ENCODE measurements at places on chromosomes 2 and 18. TPM values are rescaled to one million over a fixed set of nuclear protein-coding genes. Genes with fewer than 3 reads are reported as not detected.

GRCh38 chr2:60295636-60295962, 257.9 kb downstream of the BCL11A start:
- no peak for DNase-seq
- no peak overlapping the region for H3K27ac ChIP-seq
- H3K4me3 ChIP-seq: no peak overlapping the region
- H3K36me3 ChIP-seq: no peaks in the 10 kb centered on the region

Gene INO80B
- 41.9 TPM for total RNA-seq

DNA sequence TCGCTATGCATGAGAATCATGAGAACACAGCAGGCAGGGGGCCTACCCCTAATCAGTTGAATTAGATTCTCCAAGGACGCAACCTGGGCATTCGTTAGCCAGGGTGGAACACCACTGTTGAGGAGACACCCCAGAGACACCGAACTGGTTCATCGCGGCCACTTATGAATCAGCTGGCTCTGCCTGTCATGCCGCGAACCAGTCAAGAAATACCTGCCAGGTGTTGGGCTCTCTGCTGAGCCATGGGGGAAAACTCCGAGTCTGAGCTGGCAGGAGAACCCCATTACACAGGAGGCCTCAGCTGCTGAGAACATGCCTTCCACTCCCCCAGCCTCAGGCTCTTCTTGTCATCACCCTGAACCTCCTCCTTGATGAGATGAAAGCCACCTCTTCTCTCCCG, 184.3 kb downstream of the SMAD7 start:
- H3K4me1 ChIP-seq: peaks cover 18% of the 10 kb centered on the region
- peak overlapping the region; percentile 67 for H3K27ac ChIP-seq
- H3K27me3 ChIP-seq: no peaks in the 10 kb centered on the region
- no peak for DNase-seq
- no peak overlapping the region for H3K4me3 ChIP-seq
- H3K36me3 ChIP-seq: peaks cover 35% of the 10 kb centered on the region

- H3K27me3 ChIP-seq: no peaks in the 10 kb centered on the region
- H3K27ac ChIP-seq: no peak overlapping the region
- H3K36me3 ChIP-seq: peaks cover 70% of the 10 kb centered on the region
- H3K4me3 ChIP-seq: no peak overlapping the region
- peaks cover 3% of the 10 kb centered on the region for H3K4me1 ChIP-seq
These were observed 10.4 kb downstream of the GCC2 start for GRCh38 chr2:108459441-108459840.

DNA sequence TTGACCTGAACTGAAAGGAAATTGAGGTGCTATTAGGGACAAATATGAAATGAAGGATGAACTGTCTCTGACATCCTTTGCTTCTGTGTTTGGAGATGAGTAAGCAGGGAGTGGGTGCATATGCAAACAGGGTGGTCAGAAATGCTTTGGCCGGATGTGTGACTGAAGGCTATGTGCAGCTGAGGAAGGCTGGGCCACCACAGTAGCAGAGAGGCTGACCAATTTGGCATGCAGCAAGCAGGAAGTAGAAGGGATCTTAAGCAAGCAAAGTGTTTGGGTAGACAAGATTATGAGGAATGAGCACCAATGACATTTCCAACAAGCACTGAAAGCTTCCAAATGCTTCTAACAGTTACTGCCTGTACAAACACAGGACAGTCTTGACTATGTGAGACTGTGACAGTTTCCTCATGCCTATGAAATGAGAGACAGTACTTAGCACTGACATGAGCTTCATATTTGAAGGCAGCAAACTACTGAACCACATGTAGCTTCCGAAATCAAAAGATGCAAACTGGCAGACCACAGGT, 3.3 kb upstream of the ACTR3 start:
- H3K27me3 ChIP-seq: no peaks in the 10 kb centered on the region
- H3K4me3 ChIP-seq: peak overlapping the region; percentile 19
- H3K4me1 ChIP-seq: peaks cover 31% of the 10 kb centered on the region
- no peak for DNase-seq
- H3K36me3 ChIP-seq: peaks cover 3% of the 10 kb centered on the region

- peaks cover 5% of the 10 kb centered on the region for H3K36me3 ChIP-seq
- H3K4me3 ChIP-seq: no peak overlapping the region
- peaks cover 8% of the 10 kb centered on the region for H3K27me3 ChIP-seq
- DNase-seq: no peak
- no peak overlapping the region for H3K27ac ChIP-seq
- H3K4me1 ChIP-seq: peaks cover 33% of the 10 kb centered on the region
These were observed 125.1 kb upstream of the TNP1 start for GRCh38 chr2:216984937-216985336.

DNA sequence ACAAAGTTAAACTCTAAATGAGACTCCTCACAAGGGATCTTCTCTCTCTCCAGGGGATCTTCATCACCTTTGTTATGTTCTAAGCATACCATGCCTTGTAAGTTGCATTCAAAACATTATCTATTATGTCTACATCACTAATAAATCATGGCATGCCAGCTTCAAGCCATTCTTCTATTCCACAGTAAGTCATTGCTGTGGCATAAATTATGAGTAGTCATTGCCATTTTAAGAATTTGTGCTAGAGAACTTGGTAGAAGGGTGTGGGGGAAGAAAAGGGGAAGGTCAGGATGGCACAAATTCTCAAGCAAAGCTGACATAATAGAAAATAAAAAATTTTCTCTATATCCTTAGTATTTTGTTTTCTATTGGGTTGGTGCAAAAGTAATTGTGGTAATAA, 33.5 kb downstream of the BARD1 start:
- peaks cover 37% of the 10 kb centered on the region for H3K36me3 ChIP-seq
- no peak for DNase-seq
- no peaks in the 10 kb centered on the region for H3K27me3 ChIP-seq
- no peak overlapping the region for H3K4me3 ChIP-seq
- peaks cover 7% of the 10 kb centered on the region for H3K4me1 ChIP-seq

GRCh38 chr2:120995152-120995551, 259.5 kb downstream of the GLI2 start:
- no peak overlapping the region for H3K4me3 ChIP-seq
- H3K4me1 ChIP-seq: peaks cover 16% of the 10 kb centered on the region
- H3K27ac ChIP-seq: no peak overlapping the region
- no peak for DNase-seq

- peaks cover 1% of the 10 kb centered on the region for H3K4me1 ChIP-seq
- peaks cover 1% of the 10 kb centered on the region for H3K36me3 ChIP-seq
- no peak for DNase-seq
- H3K27me3 ChIP-seq: peaks cover 6% of the 10 kb centered on the region
- no peak overlapping the region for H3K27ac ChIP-seq
- H3K4me3 ChIP-seq: no peak overlapping the region
These were observed 61.4 kb downstream of the XDH start for GRCh38 chr2:31353179-31353578.

Gene FNDC4
- total RNA-seq: 9.6 TPM

GRCh38 chr2:104078431-104079157, 775.3 kb upstream of the POU3F3 start:
- DNase-seq: no peak
- no peak overlapping the region for H3K4me3 ChIP-seq
- H3K36me3 ChIP-seq: no peaks in the 10 kb centered on the region
- peaks cover 2% of the 10 kb centered on the region for H3K27me3 ChIP-seq

DNA sequence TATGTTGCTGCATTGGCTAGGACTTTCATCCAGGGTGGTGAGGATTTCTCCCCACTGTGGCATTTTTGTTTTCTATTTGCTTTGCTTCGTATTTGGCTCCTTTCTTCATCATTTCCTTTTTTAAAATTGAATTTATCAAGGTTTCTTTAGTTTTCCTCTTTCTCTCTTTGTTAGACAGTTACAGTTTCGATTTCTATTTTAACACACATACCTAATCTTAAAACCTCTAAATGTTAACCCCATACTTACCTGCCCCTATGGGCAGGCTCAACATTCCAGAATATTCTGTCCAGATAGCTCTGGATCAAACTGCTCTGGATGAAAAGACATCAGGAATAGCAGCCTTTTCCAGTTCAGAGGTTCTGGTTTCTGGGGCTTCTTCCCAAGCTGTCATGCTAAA, 49.2 kb downstream of the DIPK1C start:
- no peaks in the 10 kb centered on the region for H3K4me1 ChIP-seq
- DNase-seq: no peak
- no peak overlapping the region for H3K27ac ChIP-seq

Gene UGT1A1
- total RNA-seq: not detected

DNA sequence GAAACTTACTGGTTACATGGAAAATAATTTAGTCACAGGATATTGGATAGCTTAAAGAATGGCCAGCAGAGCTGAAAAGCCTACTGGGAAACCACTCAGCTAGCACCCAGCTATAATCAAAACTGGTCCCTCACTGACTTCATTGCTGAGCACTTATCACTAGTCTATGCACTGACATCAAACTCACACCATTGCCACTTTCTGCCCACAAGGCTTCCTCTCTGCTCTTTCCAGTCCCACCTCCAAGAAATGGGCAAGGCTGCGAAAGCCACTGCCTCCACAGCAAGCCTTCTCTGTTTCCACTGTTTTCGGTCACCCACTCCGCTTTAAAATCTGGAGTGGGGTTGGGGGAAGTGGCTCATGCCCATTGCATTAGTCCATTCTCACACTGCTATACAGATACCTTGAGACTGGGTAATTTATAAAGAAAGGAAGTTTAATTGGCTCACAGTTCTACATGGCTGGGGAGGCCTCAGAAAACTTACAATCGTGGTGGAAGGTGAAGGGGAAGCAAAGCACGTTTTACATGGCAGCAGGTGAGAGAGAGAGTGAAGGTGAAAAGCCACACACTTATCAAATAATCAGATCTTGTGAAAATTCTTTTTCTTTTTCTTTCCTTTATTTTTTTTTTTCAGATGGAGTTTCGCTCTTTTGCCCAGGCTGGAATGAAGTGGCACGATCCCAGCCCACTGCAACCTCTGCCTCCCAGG, 77.0 kb upstream of the CERS6 start:
- H3K36me3 ChIP-seq: peaks cover 7% of the 10 kb centered on the region
- H3K27me3 ChIP-seq: peaks cover 38% of the 10 kb centered on the region
- no peak overlapping the region for H3K4me3 ChIP-seq

Gene COL5A2
- total RNA-seq: 1,955 TPM

Gene SH3BP4
- 60.1 TPM for total RNA-seq

Gene FHOD3
- 0.73 TPM for total RNA-seq

Gene CD226
- total RNA-seq: 0.46 TPM

GRCh38 chr18:8051453-8051852, 484.3 kb downstream of the PTPRM start:
- peaks cover 54% of the 10 kb centered on the region for H3K4me1 ChIP-seq
- H3K36me3 ChIP-seq: no peaks in the 10 kb centered on the region
- no peak for DNase-seq
- no peak overlapping the region for H3K4me3 ChIP-seq
- no peaks in the 10 kb centered on the region for H3K27me3 ChIP-seq

Gene CABYR
- 3.9 TPM for total RNA-seq

Gene ECEL1
- total RNA-seq: 0.60 TPM

Gene TEKT4
- total RNA-seq: not detected

- peaks cover 21% of the 10 kb centered on the region for H3K27me3 ChIP-seq
- no peak overlapping the region for H3K27ac ChIP-seq
- no peak overlapping the region for H3K4me3 ChIP-seq
- DNase-seq: no peak
- H3K36me3 ChIP-seq: no peaks in the 10 kb centered on the region
- H3K4me1 ChIP-seq: no peaks in the 10 kb centered on the region
These were observed 949.9 kb upstream of the NRXN1 start for GRCh38 chr2:51981783-51982182.

Measured in osteocyte (in vitro differentiated cells).